ENCODE measurements at places on chromosomes 7 and 10.
A peak's percentile ranks its signal among the peaks of the same experiment; 100 is the strongest.

DNA sequence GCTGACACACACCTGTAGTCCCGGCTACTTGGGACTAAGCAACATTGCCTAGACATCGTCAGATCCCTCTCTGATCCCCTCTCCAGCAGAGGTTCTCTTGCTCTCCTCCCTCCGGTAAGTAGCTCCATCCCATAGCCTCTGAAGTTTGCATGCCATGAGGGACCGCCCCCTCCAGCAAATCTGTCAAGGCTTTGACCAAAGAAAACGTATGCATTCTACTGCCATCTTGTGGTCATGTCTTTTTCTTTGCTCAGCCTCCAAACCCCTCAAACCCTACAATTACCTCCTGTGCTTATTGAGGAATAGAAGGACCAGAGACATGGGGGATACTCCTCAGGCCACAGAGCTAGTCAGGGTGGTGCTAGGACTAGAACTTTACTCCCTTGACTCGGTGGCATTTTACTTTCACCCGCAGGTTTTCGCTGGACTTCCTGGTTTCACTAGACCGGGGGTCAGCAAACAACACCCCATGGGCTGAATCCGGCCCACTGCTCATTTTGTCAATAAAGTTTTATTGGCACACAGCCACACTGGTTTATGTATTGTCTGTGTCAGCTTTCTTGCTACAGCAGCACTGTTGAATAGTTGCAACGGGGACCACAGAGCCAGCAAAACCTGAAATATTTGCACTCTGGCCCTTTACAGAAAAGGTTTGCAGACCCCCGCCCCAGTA is 202.6 kb upstream of the FOXK1 start:
- DNase-seq: peak; percentile 82

DNA sequence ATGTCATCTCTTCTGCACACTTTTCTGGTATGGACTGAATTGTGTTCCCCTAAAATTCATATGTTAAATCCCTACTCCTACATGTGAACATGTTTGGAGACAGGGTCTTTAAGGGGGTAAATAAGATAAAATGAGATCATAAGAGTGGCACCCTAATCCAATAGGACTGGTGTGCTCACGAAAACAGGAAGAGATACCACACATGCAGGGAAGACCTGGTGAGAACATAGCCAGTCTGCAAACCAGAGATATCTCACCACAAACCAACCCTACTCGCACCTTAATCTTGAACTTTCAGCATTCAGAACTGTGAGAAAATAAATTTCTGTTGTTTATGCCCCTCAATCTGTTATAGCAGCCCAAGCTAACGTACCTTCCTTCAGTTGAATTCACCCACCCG is 51.8 kb downstream of the VWDE start:
- DNase-seq: no peak

GRCh38 chr10:77313066-77313750 is 324.4 kb downstream of the KCNMA1 start:
- no peak for DNase-seq

DNA sequence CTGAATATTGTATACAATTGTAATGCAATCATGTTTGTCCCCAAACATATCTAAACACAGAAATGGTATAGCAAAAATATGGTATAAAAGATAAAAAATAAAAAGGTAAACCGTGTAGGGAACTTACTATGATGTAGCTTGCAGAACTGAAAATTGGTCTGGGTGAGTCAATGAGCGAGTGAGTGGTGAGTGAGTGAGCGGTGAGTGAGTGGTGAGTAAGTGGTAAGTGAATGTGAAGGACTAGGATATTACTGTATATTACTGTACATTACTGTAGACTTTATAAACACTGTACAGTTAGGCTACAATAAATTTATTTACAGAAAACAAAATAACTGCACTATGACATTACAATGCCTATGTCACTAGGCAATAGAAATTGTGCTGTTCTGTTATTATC is 1163.2 kb upstream of the SORCS1 start:
- no peak for DNase-seq

DNA sequence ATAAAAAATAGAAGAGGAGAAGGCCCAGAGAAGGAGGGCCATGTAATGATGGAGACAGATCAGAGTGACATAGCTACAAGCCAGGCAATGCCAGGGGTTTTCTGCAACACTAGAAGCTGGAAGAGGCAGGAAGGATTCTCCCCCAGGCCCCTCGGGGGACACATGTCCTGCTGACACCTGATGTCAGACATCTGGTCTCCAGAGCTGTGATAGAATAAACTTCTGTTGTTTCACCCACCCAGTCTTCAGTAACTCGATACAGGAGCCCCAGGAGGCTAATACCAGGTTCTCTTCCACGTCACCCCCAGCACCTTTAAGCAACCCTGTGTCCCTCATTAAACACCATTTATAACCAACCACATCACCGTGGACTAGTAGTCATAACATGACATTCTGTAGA is 94.9 kb downstream of the TMEM130 start:
- no peak for DNase-seq

DNA sequence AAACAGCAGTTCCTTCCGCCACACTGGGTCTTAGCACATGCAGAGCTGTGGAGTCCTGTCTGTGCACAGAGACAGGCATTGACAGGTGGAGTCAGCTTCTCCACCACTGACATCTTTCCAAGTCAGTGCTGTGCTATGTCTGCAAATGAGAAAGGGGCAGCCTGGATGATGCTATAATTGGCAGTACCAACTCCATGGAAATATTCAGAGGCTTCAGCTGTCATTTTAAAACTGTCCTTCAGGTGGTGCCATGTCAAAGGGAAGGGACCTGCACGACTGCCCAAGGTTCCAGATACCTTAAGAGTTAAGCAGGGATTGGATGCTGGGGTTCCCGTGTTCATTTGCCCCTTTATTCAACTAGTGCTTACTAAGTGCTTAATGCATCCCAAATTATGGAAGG is 258.0 kb upstream of the PRKCQ start:
- DNase-seq: no peak

DNA sequence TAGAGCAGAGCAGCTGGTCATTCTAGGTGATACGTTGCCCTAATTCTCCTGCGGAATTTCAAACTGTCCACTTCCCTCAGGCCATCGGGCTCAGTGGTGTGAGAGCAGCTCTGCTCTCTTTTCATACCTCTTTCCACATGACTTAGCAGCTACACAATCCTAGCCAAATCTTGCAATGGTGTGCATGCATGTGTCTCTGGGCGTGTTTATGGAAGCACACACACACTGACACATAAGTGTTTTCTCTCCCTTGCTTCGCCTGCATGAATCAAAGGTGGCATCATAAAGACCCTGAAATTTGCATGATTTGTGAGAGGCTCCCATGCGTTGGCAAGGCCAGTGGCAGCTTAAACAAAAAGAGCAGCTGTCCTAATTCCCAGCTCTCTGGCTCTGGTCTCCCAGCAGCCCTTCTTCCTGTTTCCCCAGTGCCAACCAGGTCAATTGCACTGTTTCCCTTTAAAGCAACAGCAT is 1189.5 kb downstream of the GATA3 start:
- DNase-seq: no peak

- DNase-seq: no peak
These were observed 2.1 kb downstream of the CAV1 start for GRCh38 chr7:116526897-116527296.

GRCh38 chr10:29455095-29455494 is 166.2 kb downstream of the LYZL1 start:
- no peak for DNase-seq

- DNase-seq: no peak
These were observed 18.3 kb upstream of the ITGB1 start for GRCh38 chr10:32976338-32976737.

GRCh38 chr7:102101111-102101551 is 185.5 kb upstream of the SH2B2 start:
- no peak for DNase-seq

- DNase-seq: no peak
These were observed 133.1 kb downstream of the RAPGEF5 start for GRCh38 chr7:22223807-22224206.

DNA sequence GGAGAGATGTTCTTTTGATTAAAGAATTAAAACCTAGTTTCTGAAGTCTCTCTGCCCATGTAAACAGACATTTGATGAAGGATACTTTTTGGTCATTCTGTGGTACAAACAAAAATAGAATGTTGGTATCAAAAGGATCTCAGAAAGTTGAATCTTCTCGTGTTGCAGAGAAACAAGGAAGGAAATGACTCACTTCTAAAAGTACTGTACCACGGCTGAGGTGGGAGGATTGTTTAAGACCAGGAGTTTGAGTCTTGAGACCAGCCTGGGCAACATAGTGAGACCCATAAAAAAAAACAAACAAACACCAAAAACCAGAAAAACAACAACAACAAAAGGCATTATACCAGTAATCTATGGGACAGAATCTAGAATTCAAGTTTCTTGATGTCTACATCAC is 69.7 kb downstream of the PRSS58 start:
- DNase-seq: no peak

- DNase-seq: no peak
These were observed 12.5 kb upstream of the TMEM72 start for GRCh38 chr10:44898665-44899064.

- DNase-seq: peak; percentile 55
These were observed 16.6 kb upstream of the AQP1 start for GRCh38 chr7:30894866-30895605.

DNA sequence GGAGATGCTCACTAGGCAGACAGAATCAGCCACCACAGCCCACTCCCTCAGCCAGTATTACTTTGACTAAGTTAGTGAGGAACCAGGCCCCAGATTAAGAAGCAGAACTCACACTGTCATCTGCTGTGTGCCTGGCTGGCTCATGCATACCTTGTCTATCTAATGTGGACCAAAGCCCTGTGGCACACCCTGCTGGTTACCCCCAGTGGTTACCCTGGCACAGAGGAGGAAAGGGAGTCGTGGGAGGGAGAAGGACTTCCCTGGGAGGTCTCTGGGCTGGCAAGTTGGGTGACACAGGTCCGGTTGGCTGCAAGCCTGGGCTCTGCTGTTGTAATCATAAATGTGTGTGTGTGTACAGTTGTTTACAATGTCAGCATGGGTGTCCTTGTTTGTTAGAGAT is 7.5 kb upstream of the SH2D4B start:
- DNase-seq: peak; percentile 51

DNA sequence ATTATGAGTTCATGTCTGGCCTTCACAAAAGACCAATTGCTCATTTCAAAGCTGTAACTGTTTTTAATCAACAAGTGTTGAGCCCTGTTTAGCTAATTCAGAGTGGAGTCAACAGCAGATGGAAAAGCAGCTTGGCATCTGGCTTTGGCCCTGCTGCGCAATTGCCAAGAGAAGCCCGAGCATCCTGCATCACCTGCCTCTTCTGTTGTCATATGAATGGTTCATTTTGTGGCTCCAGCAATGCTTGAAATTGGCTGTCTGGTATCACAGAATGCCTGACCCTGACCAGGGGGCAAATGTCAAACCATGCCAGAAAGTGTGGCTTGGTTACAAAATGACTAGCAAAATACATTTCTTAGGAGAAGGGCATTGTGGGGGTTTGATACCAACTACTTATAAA is 296.5 kb upstream of the PHF14 start:
- DNase-seq: no peak

DNA sequence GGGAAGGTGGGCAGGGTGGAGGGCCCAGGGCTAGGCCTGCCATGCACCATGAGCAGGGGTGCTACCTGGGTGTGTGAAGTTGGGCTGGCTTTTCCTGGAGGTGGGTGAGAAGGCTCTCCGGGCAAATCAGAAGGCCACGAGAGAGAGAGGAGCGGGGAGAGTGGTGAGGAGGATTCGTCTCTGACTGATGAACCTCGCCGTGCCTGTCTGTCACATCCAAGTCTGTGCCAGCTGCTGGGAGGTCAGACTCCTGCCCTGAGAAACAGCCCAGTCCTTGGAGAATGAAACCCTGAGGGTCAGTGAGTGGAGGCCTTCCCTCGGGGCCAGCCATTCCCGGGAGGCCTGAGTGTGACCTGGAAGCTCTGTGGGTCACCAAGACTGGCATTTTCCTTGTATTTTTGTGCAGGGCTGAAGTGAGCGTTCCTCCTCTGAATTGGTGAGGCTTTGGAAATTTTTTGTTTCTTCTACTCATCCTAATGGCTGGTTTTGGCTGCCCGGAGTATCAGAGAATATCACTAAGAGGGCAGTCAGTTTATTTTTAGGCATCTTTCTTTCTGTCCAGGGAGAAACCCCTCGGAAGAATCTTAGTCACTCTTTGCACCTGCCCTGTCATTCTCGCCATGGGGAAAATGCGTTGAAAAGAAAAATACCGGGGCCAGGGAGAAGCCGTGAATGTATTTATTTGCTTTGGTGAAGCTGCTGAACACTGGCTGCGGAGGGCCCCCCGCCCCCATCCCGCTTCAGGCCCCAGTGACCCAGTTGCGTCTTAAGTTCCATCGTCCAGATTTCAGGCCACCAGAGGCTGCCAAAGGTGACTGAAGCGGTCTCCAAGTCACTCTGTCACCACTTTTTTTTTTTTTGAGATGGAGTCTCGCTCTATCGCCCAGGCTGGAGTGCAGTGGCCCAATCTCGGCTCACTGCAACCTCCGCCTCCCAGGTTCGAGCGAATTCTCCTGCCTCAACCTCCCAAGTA is 6.5 kb upstream of the AP5Z1 start:
- no peak for DNase-seq

DNA sequence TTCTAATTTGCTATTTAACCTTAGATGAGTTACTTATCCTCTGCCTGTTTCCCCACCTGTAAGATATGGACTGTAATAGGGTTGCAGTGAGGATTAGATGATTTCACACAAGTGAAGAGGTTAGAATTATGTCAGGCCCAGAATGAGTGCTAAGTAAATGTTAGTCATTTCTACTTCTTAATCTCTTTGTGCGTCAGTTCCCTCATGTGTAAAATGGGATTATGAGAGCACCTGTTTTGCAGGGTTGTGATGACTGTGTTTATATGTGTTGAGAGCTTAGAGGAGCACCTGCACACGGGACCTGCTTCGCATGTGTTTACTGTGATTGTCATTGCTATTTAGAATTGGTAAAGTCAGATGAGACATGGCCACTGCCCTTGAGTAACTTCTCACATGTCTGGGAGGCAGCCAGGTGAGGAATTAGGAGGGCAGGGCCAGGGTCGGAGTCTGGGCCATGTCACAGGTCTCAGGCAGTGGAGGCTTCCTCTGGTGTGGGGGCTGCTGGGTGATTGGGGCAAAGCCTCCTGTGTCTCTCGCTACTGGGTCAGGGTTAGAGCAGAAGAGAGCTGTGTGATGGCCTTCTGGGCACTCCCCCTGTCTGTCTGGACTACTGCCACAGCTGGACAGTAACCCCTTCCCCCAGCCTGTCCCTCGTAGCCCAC is 106.7 kb downstream of the WDFY4 start:
- DNase-seq: no peak

DNA sequence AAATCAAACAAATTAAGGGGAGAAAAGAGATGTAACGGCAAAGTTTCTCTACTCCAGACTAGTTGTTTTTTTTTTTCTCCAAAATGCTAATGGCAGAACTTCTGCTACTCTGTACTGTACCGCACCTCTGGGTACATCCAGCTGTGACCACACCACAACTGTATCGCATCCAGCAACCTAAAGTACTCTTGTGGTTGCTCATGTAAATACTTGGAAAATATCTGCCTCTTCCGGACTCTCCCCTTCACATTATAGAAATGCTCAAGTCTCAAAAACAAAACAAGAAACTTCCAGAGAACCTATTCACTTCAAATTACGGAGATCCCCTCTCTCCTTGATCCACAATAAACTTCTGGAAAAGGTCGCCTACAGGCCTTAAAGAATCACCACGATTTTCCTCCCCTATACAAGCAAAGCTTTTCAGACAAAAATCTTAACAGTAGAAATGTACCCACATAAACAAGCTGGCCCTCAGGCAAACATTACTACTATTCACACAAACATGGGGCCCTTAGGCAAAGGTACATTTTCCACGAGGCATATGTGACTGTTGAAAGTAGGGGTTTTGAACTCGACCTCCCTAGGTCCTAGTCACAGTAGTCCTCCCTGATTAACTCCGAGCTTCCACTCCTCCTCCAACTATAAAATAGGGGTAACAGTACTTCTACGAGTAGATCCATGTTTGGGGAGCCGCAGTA is 222.9 kb upstream of the MKLN1 start:
- DNase-seq: no peak
